ENCODE measurements at places on chromosomes 7 and 10.

DNA sequence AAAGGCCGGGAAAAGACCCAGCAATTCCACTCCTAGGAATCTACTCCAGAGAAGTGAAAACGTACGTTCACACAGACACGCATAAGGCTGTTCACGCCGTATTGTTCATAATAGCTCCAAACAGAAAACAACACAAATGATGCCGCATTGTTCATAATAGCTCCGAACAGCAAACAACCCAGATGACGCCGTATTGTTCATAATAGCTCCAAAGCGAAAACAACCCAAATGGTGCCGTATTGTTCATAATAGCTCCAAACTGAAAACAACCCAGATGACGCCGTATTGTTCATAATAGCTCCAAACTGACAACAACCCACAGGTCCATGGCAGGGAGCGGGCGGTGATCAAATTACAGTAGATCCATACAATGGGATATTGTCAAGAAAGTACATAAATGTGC lies 85.2 kb upstream of the DNAAF5 start:
- no peak for DNase-seq

DNA sequence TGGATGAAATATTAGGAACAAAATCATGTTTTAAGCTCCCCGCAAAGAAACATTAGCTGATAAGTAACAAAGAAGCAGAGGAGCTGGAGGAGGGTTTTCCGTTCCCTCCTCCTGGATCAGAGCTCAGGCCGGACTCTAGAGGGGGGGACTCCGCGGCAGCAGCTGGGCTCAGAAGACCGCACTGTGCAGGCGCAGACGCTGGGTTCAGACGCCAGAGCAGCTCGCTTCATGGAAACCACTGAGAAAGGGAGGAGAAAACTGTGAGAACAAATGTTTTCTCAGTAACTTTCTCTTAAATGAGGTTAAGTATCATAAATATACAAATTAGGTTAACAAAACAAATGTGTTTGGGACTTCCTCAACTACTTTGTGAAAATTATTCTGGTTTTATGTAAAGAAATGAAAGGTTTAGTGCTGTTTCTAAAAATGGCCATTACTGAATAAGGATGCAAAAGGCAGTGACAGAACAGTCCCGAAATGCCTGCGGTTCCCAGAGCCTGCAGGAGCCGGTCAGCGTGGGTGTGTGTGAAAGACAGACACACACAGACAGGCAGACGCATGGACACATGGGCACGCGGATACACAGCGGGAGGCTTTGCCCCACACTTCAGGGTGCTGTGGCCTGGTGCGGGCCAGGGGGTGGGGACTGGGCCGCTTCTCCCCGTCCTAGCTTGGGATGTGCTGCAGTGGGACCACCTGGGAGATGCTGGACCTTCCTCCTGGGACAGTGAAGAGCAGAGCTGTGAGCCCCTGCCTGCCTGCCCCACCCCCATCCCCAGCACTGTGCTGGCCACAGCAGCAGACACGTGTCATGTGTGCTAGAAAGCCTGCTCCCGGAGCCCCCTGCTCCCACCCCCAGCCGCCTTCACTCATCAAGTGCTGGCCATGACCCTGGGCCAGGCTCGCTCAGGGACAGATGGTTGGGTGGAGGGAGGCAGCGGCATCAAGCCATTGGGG lies 20.3 kb upstream of the ADGRA1 start:
- no peak for DNase-seq

GRCh38 chr10:91864099-91864498 lies 45.2 kb downstream of the FGFBP3 start:
- no peak for DNase-seq

DNA sequence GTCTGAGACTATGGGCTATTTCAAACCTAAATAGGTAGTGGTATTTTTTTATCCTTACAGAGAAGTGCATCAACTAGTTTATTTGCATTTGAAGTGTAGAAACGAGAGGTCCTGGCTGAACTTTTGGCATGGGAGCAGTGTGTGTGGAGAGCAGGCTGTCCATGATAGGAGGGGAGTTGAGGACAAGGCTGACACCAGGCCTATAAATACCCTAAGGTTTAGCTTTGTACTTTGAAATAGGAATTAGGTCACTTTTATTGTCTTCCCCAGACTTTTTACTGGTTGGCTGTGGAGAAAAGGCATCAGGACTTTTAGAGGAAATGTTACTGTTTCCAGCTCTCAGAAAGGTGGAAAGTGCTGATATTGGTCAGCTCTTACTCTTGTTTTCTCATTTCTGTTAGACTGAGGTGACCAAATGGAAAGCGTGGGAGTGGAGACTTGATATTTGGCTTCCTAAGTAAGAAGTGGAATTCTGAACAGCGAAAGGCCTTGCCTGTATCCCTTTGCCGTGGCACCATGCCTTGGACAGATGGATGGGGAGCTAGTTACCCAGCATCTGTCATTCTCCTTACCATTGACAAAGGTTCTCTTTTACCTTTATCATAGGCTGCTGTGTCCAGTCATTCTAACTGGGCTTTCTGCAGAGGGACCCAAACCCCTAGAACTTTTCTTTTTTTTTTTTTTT lies 46.0 kb downstream of the GBF1 start:
- DNase-seq: no peak

GRCh38 chr7:107045195-107045960 lies 873 bp downstream of the PRKAR2B start:
- DNase-seq: no peak

DNA sequence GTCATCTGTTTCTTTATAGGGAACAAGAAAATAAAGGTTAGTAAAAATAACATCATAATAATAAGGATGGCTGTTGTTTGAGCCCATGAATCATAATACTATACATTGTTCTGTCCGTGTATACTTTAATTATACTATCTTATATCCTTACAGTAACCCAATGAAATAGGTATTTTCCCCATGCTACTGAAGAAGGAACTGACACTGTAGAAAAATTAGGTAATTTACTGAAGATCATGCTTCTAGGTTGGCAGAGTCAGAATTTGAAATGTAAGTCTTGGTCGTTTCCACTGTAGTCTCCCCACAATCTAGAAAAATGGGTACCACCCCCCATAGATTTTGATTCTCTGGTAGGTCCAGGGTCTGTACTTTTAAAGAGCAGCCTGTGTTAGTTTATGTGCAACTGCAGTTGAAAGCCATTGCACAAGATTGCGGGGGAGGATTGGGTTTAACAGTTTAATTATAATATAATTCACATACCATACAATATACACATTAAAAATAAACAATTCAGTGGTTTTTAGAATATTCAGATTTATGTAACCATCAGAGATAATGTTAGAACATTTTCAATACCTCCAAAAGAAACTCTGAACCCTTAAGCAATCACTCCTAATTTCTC lies 47.7 kb downstream of the SHOC2 start:
- DNase-seq: no peak

DNA sequence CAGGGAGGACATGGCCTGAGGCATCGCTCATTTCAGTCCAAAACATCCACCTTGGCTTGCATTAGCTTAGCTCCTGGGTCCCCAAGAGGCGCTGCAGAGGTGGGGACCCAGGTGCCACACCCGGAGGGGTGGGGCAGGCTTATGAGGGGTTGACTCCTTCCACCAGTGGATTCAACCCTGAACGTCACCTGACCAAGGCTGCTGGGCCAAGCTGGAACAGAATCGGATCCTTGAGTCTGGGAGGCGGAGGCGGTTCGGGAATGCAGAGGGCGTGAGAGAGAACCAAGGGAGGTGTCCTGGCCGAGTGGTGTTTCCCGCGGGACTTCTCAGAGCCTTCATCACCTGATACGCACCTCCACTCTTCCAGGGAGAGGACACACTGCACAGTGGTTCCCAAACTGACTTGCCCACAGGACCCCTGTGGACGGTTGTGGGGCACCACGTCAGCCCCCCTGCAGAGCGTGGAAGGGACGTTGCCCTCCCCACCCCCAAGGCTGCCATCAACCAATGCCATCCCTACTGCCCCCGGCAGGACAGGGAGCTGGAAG lies 4.5 kb upstream of the MICALL2 start:
- DNase-seq: no peak

GRCh38 chr10:119368991-119369869 lies 161.9 kb downstream of the GRK5 start:
- DNase-seq: no peak

GRCh38 chr7:78020136-78020873 lies 221.7 kb downstream of the PHTF2 start:
- no peak for DNase-seq

DNA sequence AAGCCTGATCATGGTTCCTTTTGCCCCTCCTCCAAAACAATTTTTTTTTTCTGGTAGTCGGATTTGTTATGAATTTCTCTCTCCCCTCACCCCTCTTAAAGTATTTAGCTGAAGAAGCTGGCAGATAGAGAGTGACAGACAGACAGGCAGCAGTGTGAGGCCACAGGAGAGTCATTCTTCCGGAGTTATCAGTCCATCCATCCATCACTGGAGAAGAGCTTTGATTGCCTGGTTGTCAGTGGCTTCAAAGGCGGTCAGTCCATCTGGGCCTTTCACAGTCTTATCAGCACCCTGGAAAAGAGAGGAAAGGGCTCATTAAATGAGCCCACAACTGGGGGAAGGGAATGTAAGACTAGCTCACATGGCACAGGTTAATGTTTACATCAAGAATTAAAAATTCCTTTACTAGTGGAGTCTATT lies 47.4 kb downstream of the MTPN start:
- no peak for DNase-seq

GRCh38 chr10:18222866-18223265 lies 82.6 kb downstream of the CACNB2 start:
- DNase-seq: no peak

- DNase-seq: no peak
These were observed 2.7 kb downstream of the KAZALD1 start for GRCh38 chr10:101064415-101065030.

DNA sequence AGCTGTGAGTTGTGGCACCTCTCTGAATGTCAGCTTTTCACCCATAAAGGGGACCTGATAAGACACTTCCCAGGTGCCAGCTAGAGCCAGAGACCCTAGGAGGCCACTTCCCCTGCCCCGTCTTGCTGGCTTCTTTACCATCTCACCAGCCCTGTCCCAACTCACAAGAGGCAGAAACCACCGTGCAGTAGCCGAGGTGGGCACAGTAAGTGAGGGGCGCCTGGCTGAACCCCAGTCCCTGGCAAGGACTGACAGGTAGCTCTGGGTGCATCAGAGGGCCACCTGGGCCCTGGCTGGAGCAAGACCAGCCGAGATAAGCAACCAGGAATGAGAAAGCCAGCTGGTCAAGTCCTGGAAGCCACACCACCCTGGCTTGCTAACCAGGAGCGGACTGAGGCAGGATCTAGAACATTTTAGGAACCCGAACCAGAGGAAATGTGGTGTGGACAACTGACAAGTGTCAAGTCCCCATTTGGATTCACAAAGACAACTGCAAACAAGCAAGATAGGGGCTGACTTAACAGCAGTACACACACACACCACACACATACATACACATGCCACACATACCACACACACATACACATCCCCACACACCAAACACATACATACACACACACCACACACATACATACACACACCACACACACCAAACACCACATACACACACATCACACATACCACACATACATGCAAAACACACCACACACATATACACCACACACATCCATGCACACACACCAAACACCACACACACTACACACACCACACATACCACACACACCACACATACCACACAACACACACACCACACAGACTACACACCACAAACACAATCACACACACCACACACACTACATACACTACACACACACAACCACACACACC lies 20.8 kb downstream of the OGDHL start:
- DNase-seq: no peak

- DNase-seq: no peak
These were observed 72.9 kb upstream of the OGDHL start for GRCh38 chr10:49834976-49835375.

GRCh38 chr7:1019789-1020610 lies 24.3 kb upstream of the GPR146 start:
- DNase-seq: no peak

DNA sequence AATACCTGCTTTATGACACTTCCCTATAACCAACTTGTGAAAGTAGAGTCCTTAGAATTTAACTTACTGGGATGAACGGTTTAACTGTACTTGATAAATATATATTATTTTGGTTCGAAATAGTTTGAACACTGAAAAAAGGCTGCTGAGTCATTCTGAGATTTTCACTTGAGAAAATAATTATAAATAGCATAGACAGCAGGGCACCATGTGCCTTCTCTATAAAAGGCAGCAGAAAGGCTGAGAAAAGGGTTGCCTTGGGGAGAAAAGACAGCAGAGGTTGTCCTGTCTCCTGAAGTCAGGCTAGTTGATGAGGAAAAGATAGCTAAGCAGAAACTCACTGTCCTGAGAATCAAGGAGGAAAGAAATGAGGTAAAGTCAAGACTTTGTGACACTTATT lies 92.4 kb downstream of the CTTNBP2 start:
- DNase-seq: no peak

DNA sequence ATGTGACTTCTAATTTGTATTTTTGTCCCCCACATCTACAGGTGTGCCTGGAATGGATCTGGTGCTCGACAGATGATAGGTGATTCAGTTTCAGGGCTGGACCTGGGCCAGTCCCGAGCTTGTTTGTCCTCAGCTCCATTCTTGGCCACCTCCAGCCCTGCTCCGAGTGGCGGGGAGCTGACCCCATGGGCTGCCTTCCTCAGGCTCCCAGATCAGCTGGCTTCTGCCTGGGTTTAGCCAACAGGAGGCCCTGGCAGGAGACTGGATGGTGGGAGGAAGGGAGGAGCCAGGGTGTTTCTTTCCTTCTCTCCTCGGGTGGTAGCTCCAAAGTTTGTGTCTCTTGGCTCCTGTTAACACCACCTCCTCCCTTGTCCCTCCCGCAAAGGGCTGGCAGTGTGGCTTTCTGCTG lies 75.2 kb downstream of the CDH23 start:
- DNase-seq: no peak

GRCh38 chr7:5470816-5471215 lies 47.2 kb upstream of the TNRC18 start:
- no peak for DNase-seq

- no peak for DNase-seq
These were observed 61.7 kb upstream of the PPIF start for GRCh38 chr10:79285315-79286197.

GRCh38 chr7:117901089-117901797 lies 28.0 kb upstream of the CTTNBP2 start:
- DNase-seq: no peak

GRCh38 chr10:95312257-95312656 lies 21.5 kb upstream of the PDLIM1 start:
- no peak for DNase-seq

- no peak for DNase-seq
These were observed 16.6 kb upstream of the FAS start for GRCh38 chr10:88974012-88974411.

DNA sequence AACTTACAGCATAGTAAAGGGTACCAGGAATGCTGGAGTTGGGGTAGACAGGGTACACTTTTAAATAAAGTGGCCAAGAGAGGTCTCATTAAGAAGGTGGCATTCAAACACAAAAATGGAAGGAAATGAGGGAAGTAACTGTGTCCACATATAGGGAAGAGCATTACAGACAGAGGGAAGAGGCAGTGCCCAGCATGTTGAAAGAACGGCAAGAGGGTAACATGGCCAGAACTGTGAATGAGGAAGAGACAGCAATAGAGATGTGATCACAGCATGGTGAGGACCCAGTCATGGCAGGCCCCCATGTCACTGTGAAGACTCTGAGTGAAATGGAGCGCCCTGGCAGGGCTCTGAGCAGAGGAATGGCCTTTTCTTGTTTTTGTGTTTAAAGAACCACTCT lies 35.1 kb upstream of the ZNRF2 start:
- DNase-seq: no peak

GRCh38 chr7:41445946-41446345 lies 256.9 kb downstream of the INHBA start:
- DNase-seq: no peak

- no peak for DNase-seq
These were observed 2.5 kb upstream of the HSPA12A start for GRCh38 chr10:116744885-116745284.

GRCh38 chr10:124739119-124739921 lies 4.9 kb downstream of the FAM53B start:
- DNase-seq: no peak

- DNase-seq: no peak
These were observed 712.1 kb upstream of the NRP1 start for GRCh38 chr10:34046506-34047034.
